ENCODE measurements at places on chromosomes 7 and 10. TPM values are rescaled to one million over a fixed set of nuclear protein-coding genes. Genes with fewer than 3 reads are reported as not detected.

- DNase-seq, result no peak
Measured at GRCh38 chr10:76309070-76309469, 877.6 kb downstream of the LRMDA start.

Gene TLL2
- 0.74 TPM for polyA plus RNA-seq

DNA sequence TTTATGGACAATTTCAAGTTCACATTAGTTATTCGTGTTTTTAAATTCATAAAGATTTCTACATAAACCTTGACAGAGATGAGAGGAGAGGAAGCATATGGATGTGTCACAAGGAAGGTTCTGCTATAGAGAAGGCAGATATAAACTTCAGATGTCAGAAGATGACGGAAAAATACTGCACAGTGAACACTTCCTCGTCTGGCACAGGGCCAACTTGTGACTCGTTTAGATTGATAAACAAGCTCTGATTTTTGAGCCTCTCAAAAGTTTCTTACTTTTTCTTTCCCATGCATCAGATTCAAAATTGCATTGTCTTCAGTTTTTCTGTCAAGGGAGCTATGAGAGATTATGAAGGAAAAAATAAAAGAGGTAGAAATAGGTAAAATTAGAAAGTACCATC is 156.4 kb upstream of the MINDY3 start:
- no peak for DNase-seq

Gene PKD2L1
- 0.08 TPM for polyA plus RNA-seq

DNA sequence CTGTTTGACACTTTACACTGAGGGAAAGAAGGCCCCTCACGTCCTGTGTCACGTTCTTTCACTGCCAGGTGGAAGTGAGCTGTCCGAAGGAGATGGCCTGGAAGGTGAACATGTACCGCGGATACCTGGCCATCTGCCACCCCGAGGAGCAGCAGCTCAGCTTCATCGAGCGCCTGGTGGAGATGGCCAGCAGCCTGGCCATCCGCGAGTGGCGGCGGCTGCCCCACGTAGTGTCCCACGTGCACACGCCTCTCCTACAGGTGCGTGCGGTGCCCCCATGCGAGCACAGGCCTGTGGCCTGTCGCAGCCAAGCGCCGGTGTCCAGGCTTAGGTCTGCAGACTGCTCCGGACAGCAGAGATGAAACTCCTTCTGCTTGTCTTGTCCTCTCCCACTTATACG is 103.4 kb downstream of the TRRAP start:
- DNase-seq, result no peak

DNA sequence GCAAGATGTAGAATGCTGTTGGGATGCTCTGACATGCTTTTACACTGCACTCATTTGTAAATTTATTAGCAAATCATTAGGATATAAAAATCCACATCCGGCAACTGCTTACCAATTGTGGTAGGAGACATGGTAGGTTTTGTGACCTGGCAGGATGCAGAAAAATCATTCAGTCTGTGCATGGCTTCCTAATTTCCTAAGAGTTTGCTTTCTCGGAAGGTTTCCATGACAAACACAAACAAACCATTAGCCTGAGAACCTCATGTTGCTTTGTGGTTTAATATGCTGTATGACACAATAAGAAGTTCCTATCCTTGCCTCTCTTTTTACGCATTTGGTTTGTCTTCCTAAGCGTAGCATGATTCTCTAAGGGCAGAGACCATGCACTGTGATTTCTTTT is 14.7 kb upstream of the LMBR1 start:
- DNase-seq, result no peak

GRCh38 chr10:19917751-19918478 is 101.7 kb downstream of the PLXDC2 start:
- DNase-seq, result no peak

Gene SH2D4B
- 0.07 TPM for polyA plus RNA-seq

GRCh38 chr7:67875558-67875957 is 878.9 kb downstream of the TYW1 start:
- no peak for DNase-seq

Gene RABGEF1
- 29.0 TPM for polyA plus RNA-seq

Data from right renal pelvis (tissue), 4 donors.